ENCODE measurements at places on chromosomes 13 and 19.

DNA sequence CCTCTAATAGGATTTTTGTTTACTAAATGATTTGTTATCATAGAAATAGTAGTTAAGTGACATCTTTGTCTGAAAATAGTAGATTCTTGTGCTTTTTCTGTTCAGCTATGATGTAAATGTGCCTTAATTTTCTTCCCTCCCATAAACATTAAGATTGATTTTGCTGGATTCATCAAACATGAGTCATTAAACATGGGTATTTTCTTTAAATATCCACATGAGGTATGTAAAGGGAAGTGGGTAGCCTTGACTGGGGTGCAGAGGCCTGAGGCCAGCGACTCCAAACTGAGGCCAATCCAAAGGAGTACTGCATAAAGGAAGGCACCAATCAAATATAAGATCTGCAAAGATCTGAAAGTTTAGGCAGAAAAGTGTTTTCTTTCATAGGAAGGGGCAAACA is 3.7 kb downstream of the ZNF136 start:
- no peak for DNase-seq

DNA sequence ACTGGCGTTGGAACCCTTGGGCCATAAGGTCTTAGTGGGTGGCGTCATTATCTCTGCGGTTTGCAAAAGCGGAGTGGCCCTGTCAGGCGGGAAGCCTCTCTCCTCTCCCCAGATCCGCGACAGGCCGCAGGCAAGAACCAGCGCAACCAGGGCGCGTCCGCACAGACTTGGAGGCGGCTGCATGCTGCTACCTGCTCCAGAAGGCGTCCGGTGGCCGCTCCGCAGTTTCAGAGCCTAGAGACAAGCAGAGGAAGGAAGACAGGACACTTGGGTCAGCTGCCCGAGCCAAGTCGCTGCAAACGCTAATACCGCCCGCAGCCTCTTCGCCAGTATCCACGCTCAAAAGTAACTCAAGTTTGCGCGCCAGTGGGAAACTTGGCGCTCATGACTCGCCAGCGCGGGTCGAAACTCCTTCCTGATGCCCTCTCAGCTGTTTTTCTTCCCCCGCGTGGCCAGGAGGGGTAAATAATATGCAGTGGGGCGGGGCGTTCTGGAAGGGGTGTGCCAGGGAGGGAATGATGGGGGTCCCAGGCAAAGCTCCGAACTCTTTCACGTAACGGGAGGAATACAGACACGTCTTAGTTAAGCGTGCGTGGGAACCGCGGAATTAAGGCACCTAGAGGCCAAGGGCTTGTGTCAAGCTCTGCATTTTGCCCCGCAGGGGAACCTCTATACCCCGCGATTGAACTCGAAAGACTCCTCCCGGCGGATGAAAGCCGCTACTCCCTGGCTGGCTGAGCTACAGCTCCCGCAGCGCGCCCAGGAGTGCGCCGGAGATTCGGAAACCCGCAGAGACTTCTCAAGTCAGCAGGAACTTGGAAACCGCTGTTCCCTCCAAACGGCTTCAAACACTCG is at the start of gene EDNRB:
EDNRB (minus strand) TSS at position 441 of the 855 bp plus-strand sequence; CDS start at position 183, 258 bp downstream.
- peak; percentile 88 for DNase-seq

DNA sequence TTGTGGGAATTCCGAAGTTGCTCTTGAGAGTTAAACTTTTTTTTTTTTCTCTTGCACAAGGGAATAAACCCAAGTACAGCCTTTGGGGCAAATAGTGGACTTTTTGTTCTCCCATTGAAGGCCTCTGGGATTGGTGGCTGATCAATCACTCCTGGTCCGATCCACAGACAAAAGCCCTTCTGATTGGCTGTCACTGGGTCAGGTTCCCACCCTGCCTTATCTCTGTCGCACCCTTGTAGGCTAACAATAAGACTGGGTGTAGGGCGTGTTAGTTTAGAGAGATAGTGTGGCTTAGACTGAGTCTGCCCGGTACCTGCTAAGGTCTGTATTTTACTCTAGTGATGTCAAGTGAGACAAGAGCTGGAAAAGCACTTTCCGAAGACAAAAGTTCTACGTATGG is 380.8 kb downstream of the NDFIP2 start:
- no peak for DNase-seq

DNA sequence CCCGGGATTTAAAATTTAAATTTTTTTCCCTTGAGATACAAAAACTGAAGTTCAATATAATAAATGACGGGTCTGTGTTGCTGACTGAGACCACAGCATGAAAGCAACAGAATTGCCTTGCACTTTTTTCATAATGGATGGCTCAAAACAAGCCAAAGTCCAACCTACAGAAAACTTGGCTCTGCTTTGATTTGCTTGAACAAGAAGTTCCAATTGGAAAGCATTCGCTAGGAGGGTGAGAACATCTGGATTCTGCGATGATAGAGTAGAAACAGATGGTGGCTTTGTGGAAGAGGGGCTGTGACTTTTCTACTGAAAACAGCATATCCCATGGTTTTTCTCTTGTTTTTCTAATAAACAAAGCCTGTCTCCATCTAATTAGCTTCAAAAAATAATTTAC is 46.4 kb downstream of the THSD1 start:
- DNase-seq = no peak

DNA sequence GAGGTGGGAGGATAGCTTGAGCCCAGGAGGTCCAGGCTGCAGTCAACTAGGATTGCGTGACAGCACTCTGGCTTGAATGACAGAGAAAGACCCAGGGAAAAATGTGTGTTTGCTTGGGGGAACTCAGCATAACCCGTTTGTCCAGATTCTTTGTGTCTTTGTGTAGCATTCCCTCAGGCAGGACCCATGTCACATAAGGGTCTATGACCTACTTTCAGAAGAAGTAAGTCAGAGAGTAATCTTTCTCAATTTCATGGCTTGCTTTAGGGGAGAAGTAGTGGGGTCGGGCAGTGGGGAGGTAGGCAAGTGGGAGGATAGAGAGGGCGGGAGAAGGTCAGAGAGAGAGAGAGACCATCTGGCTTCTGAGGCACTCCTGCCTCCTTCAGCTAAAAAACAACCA is 11.9 kb upstream of the PSPC1 start:
- no peak for DNase-seq

DNA sequence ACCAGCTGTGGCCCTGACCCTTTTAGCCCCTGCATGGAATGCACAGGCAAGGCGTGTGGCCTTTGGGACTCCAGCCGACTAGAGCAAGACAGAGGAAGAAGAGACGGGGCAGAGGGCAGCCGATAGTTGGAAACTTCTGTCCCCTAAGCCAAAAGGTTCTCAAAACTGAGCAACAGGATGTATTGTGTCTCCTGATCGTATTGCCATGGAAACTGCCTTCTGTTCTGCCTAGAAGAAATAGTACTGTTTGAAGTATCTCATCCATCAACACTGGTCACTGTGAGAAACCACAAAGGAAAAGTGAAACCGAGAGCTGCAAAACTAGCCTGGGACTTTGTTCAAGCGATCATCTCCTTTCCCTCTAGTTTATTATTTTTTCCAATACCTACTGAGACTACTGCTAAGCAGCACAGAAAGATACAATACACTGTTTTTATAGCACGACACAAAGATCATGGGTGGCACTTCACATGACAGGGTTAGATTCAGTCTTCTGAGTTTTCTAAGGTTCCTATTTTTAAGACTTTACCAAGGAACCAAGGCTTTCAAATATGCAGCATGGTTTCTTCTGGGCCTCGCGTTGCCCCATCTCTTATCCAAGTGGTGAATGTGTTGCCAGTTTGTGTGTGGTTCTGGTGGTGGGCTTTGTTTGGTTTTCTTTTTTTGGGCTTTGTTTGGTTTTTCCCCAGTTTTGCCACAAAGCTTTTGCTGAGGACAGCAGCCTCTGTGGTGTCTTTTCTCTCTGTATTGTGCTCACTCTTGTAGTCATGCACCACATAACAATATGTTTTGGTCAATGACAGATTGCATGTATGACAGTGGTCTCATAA is 49.3 kb upstream of the GPR183 start:
- DNase-seq = peak; percentile 4

DNA sequence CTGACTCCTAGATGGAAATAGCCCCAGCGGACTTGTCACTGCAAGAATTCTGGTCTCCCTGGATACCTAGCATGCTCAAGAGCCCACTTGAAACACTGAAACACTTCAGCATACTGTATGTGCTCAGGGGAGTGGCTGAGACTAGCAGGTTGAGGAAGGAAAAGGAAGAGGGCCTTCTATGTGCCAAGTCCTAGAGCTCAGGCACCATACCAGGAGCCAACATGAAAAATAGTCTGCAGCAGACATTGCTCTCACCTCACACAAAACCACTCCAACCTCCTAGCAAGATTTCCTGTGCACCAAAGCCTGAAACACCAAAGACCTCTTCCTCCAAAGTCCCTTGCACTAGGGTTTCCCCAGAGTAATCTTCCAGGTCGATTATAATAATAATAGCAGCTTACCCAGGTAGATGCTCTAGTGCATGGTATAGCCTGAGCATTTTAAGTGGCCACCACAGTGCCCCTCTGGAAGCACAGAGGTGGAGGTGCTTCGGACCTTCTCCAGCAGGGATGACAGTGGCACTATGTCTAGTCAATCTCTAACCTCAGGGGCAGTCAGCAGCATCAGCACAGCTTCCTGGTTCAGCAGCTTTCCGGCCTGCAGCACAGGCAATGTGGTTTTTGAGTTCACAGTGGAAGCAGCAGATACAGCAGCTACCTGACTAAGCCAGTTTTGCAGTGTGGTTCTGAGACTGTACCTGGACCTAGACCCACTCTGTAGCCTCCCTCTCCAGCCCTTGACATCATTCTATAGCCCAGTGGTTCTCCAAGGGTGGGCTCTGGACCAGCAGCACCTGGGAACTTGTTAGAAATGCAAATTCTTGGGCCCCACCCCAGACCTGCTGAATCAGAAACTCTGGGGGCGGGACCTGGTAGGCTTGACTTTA is 45.6 kb upstream of the UBE2L5 start:
- DNase-seq = no peak

DNA sequence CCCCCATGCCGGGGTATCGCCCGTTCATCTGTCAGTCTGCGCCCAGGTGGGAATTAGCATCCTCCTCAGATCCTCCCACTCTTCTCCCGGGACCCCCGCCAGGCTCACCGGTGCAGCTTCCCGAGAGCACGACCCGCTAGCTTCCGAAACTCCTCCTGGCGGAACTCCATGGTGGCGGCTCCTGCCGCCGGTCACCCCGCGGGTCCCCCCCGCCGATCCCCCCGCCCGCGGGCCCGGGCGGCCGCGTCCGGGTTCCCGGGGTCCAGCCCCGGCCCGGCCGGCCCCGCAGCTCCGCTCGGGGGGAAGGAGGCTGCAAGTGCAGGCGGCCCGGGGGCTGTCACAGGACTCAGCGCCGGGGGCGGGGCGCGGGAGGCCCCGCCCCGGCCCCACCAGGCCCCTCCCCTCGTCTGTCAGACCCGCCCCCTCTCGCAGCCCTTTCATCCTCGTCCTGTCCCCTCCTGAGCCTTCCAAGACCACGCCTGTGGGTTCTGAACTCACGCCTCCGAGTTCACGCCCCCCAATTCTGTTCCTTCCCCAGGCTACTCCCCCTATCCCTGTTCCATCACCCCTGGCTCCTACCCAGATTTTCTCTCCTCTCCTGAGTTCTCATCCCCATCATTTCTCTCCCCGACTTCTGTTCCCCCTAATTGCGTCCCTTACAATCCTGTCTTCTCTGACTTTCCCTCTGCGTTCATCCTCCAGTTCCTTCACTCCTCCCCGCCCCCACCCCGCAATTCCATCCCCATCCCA is at the start of gene SLC17A7:
SLC17A7 (minus strand) TSS at position 318 of the 750 bp plus-strand sequence; CDS start at position 170, 148 bp downstream.
- DNase-seq = peak; percentile 66

DNA sequence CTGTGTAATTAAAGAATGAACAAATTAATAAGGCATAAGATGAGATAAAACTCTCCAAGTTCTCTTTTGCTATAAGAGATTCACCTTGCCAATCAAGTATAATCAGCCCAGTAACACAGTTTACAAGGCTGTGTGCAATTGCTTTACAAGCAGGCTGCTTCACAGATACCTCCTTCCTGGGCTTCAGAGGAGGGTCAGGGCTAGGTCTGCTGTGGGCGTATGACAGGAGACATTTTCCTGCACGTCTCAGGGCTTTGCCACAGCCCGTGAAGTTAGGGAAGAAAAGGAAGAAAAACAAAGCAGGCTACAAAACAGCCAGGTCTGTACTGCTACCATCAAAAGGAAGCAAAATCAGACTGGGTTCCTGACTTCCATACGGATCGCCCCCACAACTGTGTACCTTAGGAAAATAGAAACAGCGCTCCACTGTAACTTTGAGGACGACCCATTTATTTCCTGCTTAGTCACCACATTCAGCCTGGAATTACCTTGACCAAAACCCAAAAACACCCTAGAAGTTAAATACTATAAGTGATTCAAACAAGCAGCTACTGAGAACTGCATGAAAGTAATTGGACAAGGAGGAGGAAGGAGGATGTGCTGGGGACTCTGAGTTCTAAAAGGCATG is 12.4 kb downstream of the EFNB2 start:
- no peak for DNase-seq

DNA sequence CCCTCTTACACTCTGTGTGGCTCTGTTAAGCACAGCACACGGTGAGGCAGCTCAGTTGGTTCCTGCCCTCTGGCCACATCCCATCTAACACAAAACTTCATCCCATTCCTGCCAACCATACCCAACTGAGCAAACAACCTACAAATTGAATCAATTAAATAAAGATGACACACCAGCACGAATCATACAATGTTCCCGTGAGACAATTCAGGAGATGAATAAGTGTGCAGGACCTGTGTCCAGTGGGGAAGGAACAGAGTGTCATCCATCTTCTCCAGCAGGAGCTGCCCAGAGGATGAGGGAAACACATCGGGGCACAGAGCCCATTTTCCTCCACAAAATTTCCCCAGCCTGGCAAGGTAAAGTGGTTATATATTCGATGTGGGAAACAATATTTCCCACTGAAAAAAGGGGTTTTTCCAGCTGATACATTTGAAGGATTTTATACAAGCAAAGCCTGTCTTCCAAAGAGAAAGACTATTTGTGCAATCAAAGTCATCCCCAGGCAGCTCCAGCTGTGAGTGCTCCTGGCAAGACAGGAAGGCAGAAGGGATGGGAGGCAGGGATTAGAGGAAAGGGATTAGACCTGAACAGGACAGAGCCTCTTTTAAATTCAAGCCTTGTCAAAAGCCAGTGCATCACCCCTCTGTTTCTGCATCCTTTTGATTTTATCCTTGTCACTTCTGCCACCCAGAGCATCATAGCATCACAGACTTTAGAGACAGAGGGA is 240.2 kb downstream of the LHFPL6 start:
- no peak for DNase-seq

DNA sequence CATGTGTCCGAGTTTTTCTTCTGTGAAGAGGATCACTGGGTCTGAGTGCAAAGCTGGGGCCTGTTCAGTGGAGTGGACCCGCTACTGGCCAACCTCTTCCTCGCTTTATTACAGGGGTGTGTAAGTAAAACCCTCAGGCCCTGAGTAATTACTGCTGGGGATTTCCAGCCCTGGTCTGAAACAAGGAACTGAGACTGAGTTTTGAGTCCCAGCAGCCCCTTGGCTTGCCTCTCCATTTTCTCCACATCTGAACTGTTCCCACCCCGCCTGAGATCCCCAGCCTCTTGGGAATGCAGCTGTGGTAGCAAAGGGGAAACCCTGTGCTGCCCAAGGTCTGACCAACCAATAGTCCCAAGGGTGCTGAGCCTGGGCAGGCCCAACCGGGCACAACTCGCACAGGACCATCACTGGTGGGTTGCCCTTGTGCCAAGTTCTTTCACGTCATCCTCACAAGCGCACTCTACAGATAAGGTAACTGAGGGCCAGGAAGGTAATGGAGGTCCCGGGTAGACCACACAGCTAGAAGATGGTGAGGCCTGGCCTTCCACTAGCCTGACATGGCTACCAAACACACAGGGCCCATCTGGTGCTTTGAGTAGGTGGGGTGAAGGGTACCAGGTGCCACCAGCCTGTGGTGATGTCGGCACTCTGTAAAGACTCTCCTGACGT is 13.7 kb upstream of the SLC35E1 start:
- no peak for DNase-seq

All from COLO829 (cell line).